NCI-H2081 treated with DMSO at 0.1 percent for 48 hours (cell line): ENCODE measurements at places on chromosomes 3 and 15.

DNA sequence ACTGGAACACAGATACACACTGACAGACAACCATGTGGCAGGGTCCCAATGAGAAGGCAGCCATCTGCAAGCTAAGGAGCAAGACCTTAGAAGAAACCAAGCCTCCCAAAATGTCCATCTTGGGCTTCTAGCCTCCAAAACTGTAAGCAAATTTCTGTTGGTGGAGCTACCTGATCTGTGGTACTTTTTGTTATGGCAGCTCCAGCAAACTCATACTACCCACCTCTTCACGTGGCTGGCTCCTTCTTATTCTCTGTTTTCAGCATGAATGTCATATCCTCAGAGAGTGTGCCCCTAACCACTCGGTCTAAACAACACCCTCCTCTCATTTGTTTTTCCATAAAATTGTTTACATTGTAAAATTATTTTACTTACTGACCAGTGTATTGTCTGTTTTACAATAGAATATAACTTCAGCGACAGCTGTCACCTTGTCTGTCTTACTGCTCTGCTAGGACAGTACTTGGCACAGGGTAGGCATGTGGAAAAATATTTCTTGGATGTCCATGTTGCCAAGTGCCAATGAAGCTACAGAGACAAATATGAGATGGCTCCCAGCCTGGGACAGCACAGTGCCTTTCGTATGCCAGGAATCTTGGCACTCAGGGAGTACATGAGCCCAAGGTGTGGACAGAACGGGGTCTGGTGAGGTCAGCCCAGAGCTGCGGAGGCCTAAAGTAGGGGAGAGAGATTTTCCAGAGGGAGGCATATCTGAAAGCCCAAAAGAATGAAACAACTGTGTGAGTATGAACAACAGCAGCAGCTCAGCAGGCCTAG is 17.4 kb upstream of the SLC25A36 start:
- no peak for DNase-seq

GRCh38 chr3:152327203-152327602 is 58.5 kb downstream of the MBNL1 start:
- no peak for DNase-seq

DNA sequence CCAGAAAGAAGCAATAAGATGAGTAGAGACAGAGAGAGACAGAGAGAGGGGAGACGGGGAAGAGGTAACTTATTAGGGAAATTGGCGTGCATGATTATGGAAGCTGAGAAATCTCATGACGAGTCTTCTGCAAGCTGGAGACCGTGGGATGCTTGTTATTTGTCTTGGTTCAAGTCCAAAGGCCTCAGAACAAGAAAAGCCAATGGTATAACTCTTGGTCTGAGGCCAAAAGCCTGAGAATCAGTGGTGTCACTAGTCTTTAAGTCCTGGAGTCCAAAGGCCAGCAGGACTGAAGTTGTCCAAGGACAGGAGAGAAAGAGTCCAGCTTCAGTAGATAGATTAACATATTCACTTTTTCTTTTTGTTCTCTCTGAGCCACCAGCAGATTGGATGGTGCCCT is 613.6 kb downstream of the CADM2 start:
- no peak for DNase-seq

- DNase-seq, result no peak
Measured at GRCh38 chr3:41716471-41716870, 245.4 kb downstream of the ULK4 start.

DNA sequence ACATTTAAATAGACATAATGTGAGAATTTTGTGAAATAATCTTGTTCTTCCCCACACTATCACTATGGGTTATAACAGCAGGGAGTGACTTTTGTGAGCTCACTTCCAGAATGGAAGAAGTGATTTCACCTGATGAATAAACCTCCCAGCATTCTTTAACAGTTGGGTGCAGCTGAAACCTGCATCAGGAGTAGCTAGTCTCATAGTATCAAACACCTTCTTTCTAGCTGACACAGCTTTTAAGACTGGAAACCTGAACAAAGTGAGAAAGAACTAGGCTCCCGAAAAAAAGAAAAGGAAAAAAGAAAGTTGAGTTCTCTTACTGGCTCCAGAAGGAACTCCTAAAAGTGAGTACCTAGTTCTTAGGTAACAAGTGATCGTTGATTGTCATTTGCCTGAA is 61.1 kb upstream of the UNC13C start:
- DNase-seq, result no peak
